ENCODE measurements at places on chromosomes 16 and 17. TPM values are rescaled to one million over a fixed set of nuclear protein-coding genes. Genes with fewer than 3 reads are reported as not detected.

SRR gene
- 16.1 TPM for total RNA-seq

ZG16B gene
- total RNA-seq = 0.09 TPM

PIPOX gene
- total RNA-seq = 2.0 TPM

CD68 gene
- total RNA-seq = 2.8 TPM

HS3ST4 gene
- total RNA-seq = not detected

GGT6 gene
- not detected for total RNA-seq

All from endothelial cell of coronary artery (primary cell).